Mucosa of descending colon (tissue), 3 donors: ENCODE measurements at places on chromosomes 12 and 14.
A peak's percentile ranks its signal among the peaks of the same experiment; 100 is the strongest.

GRCh38 chr12:59425798-59426197 is 170.0 kb upstream of the SLC16A7 start:
- DNase-seq = no peak

DNA sequence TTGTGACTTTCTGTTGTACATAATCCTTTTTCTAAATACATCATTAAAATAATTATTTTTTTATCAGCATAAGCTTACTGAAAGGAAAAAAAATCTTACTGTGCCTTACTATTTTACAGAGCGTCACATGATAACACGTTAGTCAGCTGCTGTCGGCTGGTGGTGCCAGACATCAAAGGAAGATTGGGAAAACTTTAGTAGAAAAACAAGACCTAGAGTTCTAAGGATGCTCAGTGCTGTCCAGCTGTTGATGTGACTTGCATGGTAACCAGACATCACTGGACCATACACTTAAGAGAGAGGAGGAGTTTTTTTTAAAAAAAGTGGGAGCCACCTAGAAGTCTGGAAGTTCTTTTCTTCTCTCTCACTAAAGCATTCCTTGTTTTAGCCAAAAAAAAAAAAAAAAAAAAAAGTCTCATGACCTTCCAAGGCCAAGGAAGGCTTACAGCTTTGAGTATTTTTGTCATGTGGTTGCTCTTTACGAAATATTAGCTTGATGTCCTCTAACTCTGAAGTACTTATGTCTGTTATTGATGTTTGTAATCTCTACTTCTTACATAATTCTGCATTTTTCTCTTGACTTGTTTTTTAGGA is 4.5 kb downstream of the RASSF8 start:
- no peak for DNase-seq

DNA sequence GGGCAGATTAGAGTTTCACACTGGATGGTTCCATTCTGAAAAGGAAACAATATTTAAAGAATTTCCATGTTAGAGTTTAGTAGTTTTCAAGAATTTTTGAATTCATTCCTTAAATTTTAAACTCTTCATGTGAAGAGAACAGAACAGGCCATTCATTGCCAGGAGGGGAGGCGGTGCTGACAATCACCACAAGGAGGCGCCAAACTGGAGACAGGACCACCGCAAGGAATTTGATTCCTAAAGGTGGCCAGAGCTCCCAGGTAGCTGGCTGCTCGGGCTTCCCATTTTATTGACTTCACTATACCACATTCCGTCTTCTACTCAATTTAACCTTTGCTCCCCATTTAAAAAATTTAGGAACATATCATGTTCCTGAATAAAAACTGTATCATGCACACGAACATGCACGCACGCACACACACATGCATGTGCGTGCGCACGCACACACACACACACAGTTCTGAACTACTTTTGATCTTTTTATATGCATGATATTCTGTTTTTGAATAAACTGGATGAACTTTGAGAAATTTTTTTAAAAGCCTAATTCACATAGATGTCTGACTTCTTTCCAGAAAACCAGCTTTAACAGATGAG is 101.2 kb downstream of the NELL2 start:
- peak; percentile 72 for DNase-seq

DNA sequence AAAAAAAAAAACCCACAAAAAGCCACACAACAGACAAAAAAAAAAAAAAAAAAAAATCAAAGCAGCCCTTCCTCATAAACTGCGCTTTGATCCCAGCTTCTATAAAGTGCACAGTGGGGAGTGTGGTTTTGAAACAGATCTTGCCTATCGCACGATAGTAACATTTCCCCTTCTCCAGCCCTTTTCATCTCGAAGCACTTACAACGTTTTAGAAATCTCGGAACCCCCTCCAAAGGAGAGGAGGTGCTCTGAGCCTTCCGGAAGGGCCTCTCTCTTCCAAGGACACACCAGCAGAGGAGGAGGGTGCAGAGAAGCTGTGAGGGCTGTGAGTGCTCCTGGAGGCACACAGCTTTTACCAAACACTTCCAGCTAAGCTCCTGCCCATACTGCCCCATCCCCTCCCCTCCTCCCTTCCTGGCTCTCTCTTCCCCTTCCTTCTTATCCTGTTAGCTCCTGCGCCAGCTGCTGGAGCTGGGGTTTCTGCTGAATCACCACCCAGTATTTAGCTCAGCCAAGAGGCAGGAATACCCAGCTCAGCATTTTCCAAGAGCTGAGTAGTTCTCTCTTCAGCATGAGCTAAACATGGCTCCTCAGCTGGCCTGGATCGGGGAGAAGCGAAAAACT is 28.4 kb downstream of the SLC7A8 start:
- peak; percentile 51 for DNase-seq

DNA sequence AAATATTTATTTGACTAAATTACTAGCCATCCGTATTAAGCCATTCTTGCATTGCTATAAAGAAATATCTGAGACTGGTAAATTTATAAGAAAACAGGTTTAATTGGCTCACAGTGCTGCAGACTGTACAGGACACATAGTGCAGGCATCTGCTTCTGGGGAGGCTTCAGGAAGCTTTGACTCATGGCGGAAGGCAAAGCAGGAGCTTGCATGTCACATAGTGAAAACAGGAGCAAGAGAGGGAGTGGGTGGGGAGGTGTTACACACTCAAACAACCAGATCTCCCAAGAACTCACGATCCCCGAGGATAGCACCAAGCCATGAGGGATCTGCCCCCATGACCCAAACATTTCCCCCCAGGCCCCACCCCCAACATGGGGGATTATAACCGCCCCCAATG is 26.7 kb upstream of the RAB21 start:
- no peak for DNase-seq

- peak; percentile 61 for DNase-seq
Observed at GRCh38 chr12:62435303-62436163, 31.1 kb upstream of the MON2 start.

DNA sequence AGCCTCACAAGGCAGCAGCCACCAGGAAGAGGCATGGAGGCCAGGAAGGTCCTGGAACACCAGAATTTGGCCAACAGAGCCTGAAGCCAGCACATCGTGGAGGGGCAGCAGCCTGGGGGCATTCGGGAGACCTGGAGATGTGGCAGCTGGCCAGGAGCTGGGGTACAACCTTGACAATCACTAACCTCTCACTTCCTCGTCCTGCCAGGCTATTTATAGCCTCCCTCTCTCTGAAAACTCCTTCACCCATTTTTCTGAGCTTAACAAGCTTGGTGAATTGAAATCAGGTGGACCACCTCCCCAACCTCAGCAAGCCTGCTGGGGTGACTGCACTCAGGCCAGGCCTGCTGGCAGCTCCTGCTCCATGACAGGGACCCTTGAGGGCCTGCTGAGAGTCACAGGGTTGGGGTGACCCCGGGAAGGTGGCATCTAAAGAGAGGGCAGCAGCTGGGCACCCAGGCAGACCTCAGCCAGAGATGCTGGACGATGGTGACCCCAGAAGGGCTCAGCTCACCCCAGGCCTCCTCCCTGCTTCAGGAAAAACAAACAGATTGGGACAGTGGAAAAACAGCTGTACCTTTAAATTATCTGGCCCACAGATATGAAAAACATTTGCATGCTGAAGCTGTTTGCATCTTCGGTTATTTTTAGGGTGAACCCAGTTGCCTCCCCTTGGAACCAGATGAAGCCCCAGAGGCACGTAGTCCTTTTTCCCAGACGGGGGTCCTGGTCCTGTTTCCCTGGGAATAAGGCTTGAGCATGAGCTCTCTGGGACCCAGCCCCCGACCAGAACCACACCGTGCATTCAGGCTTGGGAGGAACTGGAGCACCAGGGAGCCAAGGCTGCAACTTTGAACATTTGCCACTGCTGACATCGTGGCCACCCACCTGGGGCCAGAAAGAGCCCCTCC is 67.0 kb downstream of the PITPNM2 start:
- DNase-seq = no peak

DNA sequence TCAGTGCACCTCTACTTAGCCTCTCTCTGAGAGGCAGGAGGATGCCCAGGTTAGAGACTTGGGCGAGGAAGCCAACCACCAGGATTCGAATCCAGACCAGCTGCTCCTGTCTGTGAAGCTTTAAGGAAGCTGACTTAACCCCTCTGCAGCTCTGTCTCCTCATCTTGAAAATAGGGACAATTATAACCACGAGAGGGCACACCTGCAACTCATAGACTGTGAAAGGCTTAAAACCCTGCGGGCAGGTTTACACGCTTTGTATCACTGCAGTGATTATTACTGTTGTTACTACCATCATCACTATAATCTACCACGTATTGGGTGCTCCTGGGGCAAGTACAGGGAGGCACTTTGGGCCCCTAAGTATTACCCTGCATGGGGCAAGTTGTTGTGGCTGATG is 379.8 kb downstream of the VRK1 start:
- DNase-seq = no peak

DNA sequence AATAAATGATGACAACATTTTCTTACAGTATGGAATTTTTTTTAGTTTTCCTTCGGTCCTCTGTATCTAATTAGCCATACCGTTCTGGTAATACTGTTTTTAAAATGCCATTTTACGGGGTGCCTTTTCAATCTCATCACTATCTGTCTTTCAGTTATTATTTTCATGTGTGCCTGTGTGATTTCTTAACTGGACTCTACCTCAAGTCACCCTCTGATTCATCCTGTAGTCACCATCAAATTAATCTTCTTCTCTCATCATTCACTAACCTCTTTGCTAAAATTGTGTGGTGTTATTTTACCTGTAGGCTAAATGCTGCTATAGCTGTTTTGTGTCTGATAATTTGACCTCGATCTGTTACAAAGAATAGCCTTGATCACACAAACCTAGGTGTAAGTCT is 16.0 kb upstream of the CCT2 start:
- no peak for DNase-seq

- DNase-seq = no peak
Observed at GRCh38 chr14:41549282-41549681, 57.4 kb upstream of the LRFN5 start.

- no peak for DNase-seq
Observed at GRCh38 chr12:59823567-59823966, 227.7 kb downstream of the SLC16A7 start.

- no peak for DNase-seq
Observed at GRCh38 chr12:20127413-20127812, 240.9 kb upstream of the PDE3A start.

- DNase-seq = peak; percentile 58
Observed at GRCh38 chr14:103260629-103261124, 73.4 kb upstream of the EIF5 start.

DNA sequence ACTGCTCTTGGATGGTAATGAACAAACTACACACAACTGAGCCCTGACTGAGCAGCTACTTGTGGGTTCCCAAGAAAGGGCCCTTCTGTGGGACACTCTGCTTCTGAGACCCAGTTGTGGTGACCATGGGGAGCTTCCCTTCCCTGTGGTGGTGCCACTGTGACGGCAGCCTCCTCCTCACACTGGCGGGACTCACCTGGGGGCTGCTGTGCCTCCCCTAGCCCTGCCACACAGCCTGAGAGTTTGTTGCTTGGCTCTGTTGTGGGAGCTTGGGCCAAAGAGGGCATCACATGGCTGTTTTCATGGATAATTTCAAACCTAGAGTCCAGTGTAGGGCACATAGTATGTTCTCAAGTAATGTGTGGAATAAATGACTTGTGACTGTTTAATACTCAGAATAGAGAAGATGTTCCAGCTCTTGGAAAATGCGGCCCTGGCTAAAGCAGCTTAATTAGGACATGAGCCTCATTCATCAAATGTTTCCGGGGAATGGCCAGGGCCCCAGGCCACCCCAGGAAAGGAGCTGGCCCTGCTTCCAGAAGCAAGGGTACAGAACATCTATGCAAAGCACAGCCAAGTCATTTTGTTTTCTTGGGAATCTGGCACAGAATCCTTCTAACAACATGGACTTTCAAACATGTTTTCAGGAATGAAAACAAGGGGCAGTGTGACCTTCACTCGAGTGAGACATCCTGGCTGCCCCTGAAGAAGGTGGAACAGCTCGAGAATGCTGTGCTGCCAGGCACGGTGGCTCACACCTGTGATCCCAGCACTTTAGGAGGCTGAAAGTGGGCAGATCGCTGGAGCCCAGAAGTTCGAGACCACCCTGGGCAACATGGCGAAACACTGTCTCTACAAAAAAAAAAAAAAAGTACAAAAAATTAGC is 21.2 kb downstream of the ZFYVE21 start:
- no peak for DNase-seq

- DNase-seq = no peak
Observed at GRCh38 chr12:128861226-128862016, 8.1 kb downstream of the GLT1D1 start.

- no peak for DNase-seq
Observed at GRCh38 chr12:120993496-120993895, 15.2 kb downstream of the HNF1A start.

GRCh38 chr12:84763107-84763506 is 149.5 kb downstream of the SLC6A15 start:
- no peak for DNase-seq

DNA sequence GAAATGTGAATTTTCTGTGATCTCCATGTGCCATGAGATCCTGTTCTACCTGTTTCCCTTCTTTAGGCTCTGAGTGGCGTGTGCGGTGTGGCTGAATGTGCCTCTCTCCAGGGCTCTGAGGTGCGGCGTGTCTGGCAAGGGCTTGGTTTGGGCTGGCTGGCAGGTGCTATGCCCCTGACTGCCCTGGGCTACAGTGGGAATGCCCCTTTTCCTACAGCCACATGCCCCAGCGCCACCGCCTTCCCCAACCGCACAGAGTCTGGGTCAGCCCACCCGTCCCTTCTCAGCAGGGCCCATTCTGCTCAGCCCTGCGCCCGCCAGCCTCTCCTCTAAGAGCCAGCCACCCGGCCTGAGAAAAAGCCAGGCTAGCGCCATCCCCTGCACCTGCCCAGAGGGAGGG is 24.7 kb downstream of the BTBD6 start:
- DNase-seq = peak; percentile 42

GRCh38 chr12:13073173-13073572 is 29.0 kb downstream of the FAM234B start:
- no peak for DNase-seq

GRCh38 chr12:19525274-19525673 is 86.0 kb downstream of the AEBP2 start:
- no peak for DNase-seq

DNA sequence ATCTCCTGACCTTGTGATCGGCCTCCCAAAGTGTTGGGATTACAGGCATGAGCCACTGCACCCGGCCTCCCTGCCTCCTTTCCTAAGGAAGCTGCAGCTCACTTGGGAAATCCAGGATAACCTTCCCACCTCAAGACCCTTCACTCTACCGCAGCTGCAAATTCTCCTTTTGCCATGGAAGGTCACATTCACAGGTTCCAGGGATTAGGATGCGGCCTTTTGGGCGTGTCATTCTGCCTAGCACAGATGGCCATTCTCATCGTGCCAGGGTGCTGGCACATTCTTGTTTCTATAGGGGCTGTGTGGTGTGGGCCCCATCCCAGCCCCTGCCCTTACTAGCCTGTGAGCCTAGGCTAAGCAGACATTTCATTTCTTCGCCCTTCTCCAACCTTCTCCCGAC is 219.9 kb downstream of the CHST11 start:
- no peak for DNase-seq

DNA sequence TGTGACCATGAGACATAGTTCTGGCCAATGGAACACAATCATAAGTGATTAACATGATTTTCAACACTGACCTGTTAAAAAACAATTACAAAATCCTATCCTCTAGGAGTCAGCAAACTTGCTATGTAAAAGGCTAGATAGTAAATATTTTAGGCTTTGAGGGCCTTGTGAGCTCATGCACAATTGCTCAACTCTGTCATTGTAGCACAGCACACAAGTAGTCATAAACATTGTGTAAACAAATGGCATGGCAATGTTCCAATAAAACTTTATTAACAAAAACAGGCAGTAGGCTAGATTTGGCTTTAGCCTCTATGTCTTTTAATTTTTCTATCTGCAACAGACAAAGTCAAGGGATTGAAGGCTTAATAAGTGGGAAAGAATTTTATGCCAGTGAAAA is 350.7 kb downstream of the C12orf50 start:
- DNase-seq = no peak
